T-helper 9 cell (primary cell): ENCODE measurements at places on chromosomes 4 and X.

DNA sequence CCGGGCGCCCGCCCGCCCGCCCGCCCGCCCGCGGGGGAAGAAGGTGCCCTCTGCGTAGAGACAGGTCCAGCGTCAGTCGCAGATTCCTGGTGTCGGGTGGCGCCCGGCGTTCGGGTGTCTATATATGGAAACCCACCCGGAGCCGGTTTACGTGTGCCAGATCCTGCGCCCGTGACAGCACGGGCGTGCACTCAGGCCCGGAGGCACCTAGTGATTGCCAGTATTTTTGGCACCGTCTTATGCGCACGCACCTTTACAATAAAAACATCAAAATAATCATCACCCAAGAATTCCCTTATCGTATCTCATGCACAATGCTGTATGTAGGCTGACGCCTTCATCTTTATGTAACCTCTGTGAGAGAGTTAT is 519 bp downstream of the SLC25A4 start:
- DNase-seq = peak; percentile 12

- DNase-seq = no peak
Measured at GRCh38 chrX:9532349-9532748, 67.5 kb downstream of the TBL1X start.

- no peak for DNase-seq
Measured at GRCh38 chr4:107709916-107710315, 10.1 kb downstream of the PAPSS1 start.

DNA sequence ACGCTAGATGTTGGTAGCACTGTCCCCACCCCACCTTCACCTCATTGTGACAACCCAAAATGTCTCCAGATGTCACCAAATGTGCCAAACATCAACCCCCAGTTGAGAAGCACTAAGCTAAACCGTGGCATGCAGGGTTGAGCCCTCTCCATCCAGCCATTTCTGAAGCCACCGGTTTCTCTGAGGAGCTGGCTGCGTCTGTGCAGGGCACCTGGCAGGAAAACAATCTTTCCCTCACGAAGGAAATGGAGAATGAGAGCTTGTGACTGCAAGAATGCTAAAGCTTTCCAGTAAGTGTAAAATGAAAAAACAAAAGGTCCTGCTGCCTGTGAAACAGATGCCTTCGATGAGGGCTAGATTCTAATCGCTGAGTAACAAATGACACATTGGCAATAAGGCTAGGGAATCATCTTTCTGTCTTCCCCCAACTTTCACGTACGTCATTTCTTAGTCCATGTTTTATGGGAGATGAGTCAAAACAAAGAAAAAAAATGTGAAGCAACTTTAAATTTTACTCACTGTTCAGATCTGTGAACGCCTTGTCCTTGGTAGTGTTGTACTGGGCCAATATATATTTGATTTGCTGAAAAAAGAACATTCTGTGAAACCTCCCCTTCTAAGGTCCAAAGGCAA is 59.9 kb downstream of the PROM1 start:
- no peak for DNase-seq

DNA sequence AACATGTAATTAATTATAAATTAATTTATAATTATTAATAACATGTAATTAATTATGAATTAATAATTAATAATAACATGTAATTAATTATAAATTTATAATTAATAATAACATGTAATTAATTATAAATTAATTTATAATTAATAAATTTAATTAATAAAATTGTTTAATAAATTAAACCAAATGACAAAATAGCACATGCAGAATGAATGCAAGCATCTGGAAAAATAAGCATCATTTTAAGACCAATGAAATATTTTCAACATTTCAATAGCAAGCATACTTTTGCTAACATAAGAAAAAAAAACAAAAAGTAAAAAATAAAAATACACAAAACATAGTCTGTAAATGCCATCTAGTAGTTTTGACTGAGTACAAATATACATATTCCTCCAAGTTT is 21.8 kb downstream of the GYPE start:
- no peak for DNase-seq

GRCh38 chr4:82969414-82969813 is 41.2 kb downstream of the LIN54 start:
- DNase-seq = no peak

GRCh38 chrX:110836982-110837381 is 41.4 kb upstream of the CHRDL1 start:
- no peak for DNase-seq

GRCh38 chrX:16112428-16112827 is 10.9 kb upstream of the GRPR start:
- DNase-seq = no peak

- DNase-seq = no peak
Measured at GRCh38 chr4:122689972-122690371, 42.5 kb upstream of the BBS12 start.

DNA sequence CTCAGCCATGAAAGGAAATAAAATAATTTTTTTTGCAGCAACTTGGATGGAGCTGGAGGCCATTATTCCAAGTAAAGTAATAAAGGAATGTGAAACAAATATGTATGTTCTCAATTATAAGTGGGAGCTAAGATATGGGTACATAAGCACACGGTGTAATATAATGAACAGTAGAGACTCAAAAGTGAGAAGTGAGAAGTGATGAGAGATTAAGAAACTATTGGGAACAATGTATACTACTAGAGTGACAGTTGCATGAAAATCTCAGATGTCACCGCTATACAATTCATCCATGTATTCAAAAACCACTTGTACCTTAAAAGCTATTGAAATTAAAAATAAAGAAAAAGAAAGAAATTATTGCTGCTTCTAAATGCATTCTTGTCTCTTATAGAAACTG is 182.9 kb upstream of the TACR3 start:
- DNase-seq = no peak

- no peak for DNase-seq
Measured at GRCh38 chr4:126777649-126778048, 855.1 kb upstream of the INTU start.

- no peak for DNase-seq
Measured at GRCh38 chrX:47808904-47809788, 27.6 kb upstream of the ZNF81 start.

DNA sequence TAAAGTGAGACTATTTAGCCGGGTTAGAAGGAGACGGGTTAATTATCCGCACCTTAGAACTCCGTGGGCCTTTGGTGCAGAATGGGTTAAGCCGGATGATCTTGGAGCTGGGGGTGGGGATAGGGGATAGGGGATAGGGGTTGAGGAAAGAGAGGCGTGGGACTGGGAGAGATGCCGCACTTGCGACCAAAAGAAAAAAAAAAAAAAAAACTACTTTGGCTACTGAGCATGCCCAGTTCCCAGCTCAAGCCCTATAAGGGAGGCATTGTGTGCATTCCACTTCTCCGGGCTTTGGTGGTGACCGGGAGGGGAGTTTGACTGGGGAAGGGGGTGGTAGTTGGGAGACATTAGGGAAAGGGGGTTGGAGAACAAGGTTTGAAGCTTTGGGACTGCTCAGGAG is at the start of gene SLITRK4:
SLITRK4 (minus strand) TSS at position 187 of the 400 bp plus-strand sequence. CDS start 4,993 bp downstream, outside the sequence.
- DNase-seq = no peak

DNA sequence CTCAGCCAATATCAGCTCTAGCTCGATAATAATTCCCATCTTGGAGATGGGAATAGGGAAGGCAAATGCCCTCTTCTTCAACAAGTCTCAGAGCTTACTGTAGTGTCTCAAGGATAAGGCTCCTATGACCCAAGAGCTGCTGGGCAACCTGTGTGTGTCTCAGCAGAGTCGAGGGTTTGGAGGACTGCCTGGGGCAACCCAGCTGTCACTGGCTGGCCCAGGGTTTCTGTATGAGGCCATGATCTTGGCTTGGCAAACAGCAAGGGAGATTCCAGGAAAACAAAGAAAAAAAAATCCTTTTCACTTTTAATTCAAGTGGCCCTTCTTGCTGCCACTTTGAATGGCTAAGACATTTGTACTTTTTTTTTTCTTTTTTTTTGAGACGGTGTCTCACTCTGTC is 34.4 kb downstream of the TMSB4X start:
- DNase-seq = no peak
